ENCODE measurements at places on chromosomes 2 and 18. TPM values are rescaled to one million over a fixed set of nuclear protein-coding genes. Genes with fewer than 3 reads are reported as not detected.

The TWIST2 gene
- not detected for total RNA-seq

The VWC2L gene
- not detected for total RNA-seq

The CGREF1 gene
- total RNA-seq: 0.72 TPM

The C2orf92 gene
- total RNA-seq: 4.5 TPM

The CAVIN2 gene
- 74.6 TPM for total RNA-seq

The SIX2 gene
- not detected for total RNA-seq

Measured in K562 (cell line).